ENCODE measurements at places on chromosomes 3 and 15.

DNA sequence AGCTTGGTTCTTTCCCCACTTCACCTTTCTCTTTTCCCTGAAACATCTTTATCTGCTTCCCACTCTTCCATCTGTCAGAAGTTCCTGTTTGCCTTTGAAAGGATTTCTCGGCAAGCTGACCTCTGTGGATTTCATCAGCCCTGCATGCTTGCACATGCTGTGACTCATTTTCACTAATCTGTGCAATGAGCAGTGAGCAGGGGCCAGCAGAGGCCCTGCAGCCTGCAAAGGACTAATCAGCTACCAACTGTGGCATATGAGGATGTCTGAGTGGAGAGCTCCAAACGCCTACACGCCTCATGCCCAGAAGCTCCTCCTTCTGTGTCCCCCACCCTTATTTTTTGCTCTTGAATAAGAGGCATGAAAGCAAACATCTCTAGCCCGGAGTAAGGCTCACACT is 333.0 kb upstream of the SEMA6D start:
- DNase-seq: peak; percentile 94

DNA sequence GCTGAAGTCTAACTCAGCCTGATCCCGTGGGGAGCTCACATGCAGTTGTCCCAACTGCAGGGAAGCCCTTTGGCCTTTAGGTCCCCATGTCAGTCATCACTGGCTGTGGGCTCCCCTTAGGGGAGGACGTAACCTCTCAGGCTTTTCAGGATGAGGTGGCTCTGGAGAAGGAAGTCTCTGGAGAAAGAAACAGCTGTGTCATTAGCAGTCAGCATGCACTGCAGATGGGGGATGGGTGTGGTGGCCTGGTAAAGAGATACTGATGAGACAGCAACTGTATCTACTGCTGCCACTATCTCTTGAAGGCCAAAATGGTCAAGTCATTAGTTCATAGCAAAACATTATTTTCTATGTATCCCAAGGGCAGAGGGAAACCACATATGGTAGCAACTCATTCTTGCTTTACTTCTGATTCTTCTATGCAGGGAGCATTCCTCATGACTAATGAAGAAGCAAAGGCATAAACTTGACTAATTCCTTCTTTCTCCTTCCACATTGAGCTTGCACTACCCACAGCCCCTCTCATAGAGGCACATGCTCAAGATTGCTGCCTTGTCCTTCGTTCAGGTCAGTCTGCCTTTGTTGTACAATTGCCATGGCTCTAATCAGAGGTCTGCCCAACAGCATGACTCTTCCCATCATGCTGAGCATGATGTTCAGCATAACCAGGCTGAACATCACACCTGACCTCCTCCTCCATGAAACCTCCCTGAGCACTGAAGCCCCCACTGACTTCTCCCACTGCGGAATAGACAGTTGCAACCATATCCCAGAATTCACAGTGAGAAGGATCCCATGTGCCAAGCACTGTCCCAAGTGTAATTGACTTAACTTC is 47.8 kb upstream of the TMEM158 start:
- no peak for DNase-seq

GRCh38 chr15:88126695-88127431 is 129.7 kb downstream of the NTRK3 start:
- DNase-seq: no peak

GRCh38 chr15:79924379-79924778 is 27.6 kb upstream of the MTHFS start:
- DNase-seq: no peak

- no peak for DNase-seq
Observed at GRCh38 chr3:72421786-72422185, 426.5 kb downstream of the SHQ1 start.

DNA sequence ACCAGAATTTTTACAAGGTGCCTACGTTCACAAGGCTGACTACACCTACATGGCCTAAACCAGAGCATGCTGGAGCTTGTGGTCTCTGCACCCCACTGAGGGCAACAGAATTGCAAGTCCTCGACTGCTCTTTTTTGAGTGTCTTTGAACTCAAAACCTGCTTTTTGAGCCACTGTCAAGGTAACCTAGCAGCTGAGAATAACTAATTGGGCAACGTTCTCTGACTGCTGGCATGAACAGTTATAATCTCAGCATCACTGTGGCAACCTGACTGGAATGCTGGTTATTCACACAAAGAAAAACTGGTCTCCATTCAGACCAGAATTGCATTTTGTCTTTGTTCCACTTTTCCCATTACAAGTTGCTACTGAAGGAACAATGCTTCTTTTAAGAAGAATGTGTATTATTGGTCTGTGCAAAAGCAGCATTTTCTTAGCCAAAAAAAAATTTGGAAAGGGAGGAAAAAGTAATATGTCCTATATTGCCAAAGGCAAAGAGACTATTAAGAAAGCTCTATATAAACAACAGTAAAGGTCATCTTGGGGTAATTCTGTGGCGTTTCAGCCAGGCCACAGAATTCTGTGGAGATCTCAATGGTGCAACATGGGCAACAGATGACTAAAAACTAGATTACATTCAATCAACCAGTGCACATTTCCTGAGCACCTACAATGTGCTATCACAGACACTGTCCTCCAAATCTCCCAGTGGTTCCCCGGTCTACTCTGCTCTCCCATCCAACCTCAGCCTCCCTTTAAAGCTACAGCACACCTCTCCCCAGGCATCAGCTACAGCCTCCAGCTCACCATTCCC is 76.8 kb downstream of the TNIK start:
- DNase-seq: peak; percentile 73

DNA sequence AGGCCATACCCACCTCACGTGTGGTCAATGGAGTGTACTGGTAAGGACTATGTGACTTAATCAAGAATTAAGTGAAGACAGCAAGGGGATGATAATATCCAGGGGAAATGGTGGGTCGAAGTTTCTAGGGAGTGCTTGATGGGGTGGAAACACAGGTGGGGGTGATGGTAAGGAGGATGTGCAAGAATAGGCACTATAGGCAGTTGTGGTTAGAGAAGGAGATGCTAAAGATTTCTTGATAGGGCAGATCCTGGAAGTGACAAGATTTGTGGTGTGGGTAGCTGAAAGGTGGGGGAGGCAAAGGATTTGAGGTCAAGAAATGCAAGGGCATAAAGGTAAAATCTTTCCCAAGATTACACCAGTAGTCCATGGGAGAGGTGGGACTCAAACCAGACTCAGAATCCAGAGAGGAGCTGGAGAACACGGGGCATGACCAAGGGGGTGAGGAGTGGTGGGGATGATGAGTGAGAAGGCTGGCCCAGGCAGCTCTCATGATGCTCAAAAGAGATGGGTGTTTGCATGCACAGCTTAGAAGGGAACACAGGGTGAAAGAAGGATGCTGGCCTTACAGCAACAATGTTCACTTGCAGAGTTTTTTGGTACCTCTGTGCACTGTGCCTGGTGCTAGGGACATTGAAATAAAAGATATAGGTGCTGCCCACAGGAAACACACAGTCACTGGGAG is 78.4 kb downstream of the CCR1 start:
- no peak for DNase-seq

GRCh38 chr3:184583578-184584451 is 22.2 kb downstream of the EPHB3 start:
- no peak for DNase-seq

DNA sequence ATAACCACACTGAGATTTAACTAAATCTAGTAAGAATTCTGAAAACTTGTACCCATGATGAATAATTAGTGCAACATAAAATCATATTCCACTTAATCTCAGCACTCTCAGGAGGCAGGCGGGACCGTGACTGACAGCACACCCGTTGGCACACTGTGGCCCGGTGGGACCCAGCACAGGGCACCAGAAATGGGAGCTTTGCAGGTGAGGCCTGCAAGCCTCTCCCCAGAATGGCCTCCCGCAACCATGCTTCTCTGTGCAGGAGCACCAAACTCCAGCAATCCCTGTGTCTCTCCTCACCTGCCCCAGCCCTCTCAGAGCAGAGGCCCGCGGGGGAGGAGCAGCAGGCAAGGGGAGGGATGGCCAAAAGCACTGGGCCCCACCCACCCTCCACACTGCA is 31.5 kb upstream of the OCA2 start:
- DNase-seq: no peak

DNA sequence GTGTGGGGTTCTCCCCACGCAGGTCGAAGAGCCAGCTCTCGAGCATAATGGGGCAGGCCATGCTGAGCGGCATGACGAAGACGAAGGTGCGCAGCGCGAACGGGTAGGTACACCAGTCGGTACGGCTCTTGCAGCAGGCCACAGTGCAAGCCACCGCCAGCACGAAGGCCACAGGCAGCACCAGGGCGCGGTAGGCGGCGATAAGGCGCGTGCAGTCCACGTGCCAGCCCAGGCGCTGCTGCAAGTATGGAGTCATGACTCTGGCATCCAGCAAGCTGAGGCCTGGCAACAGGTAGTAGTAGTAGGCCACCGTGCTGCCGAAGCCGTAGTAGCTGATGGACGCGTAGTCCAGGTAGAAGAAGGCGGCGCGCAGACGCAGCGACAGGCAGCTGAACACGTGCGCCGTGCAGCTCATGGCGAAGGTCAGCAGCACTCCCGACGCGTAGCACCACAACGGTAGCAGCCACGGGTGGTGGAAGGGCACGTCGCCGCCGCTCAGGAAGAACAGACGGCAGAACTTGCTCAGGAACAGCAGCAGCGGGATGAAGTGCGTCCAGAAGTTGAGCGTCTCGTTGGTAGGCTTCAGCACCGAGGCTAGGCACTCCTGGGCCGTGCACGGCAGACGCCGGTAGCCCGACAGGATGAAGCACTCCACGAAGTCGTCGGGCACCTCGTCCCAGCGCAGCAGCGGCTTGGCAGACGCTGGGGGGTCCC is 797 bp downstream of the PAQR9 start:
- no peak for DNase-seq

GRCh38 chr3:5285439-5285838 is 97.9 kb downstream of the EDEM1 start:
- DNase-seq: no peak

DNA sequence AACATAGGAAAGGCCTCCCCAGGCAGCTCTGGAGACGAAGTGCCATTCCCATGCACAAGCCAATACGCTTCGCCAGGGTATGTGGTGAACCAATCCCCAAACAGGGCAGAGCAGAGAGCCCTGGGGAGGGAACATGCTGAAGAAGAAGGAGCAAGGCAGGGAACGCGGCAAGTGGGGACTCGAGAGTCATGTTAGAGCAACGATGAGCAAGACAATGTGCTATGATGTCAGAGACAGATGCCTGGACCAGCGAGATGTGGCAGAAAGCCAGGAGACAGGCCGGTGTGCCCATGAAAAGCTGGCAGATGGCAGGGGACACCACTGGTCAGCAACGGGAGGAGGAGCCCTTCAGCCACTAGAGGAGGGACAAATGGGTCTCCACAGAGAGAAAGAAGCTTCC is 39.6 kb downstream of the NIPA2 start:
- DNase-seq: no peak

DNA sequence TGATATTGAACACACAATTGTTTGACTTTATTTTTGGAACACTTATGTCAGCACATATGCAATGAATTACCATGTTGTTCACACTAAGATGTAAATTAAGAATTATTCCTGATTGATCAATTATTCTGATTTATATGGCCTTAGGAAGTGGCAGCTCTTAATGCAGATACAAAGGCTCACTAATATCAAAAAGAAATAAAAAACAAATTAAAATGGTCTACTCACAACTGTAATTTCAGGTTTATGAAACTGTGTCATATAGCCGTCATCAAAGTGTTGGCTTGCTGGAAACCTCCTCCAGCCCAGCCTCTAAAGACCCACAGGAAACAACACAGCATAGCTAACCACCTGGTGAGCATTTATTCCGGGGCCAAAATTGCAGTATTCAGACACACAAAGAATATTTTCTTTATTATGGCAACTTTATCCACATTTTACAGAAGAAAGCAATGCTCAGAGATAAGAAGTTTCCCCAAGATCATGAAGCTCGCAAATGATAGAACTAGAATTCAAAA is 33.4 kb downstream of the PDZRN3 start:
- DNase-seq: no peak

- DNase-seq: no peak
Observed at GRCh38 chr3:34020726-34021680, 222.6 kb downstream of the PDCD6IP start.

GRCh38 chr3:38645601-38646000 is 3.9 kb downstream of the SCN5A start:
- DNase-seq: no peak

- DNase-seq: no peak
Observed at GRCh38 chr15:90915216-90915807, 12.2 kb downstream of the MAN2A2 start.

DNA sequence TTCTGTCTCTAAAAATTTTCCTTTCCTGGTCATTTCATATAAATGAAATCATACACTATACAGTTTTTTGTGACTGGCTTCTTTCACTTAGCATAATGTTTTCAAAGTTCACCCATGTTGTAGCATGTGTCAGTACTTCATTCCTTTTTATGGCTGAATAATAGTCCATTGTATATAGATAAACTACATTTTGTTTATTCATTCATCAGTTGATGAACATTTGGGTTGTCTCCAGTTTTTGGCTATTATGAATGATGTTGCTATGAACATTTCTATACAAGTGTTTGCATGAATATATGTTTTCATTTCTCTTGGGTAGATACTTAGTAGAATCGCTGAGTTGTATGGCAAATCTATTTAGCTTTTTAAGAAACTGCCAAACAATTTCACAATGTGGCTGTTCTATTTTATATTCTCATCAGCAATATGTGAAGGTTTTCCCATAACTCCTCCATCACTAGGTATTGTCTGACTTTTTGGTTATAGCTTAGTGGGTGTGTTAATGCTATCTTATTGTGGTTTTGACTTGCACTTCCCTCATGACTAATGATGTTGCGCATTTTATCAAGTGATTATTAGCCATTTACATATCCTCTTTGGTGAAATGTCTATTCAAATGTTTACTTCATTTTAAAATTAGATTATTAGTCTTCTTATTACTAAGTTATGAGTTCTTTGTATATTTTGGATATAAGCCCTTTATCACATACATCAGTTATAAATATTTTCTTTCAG is 21.7 kb upstream of the AP4E1 start:
- DNase-seq: peak; percentile 37

DNA sequence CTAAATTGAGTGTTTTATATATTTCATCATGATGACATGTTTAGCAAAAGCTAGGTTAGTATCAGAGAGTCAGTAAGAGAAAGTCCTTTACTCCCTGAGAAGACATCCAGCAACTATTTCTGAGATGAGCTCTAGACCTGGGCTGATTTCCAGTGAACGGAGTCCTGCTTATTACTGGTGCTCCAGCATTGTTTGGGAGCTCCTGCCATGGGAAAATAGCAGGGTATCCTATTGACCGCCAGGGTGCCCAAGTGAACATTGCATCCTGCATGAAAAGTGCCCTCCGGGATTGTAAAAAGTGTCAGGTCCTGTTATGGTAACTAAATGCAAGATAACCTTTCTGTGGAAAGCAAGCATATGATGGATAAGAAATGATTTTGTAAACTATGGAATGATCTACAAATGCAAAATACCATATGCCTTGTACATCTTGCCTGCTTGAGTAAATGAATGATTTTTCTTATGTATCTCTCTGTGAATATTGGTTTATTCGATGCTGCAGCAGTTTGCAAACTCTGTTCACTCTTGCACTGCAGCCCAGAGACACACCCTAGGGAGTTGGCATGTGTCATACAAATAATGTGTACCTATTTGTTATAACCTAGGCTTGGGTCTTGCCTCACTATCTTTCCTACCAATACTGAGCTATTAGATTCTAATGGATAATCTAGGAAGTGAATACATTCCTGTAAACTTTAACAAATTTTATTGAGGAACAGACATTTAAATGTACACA is 96.7 kb downstream of the IL5RA start:
- no peak for DNase-seq

Data from NCI-H226 (cell line).